ENCODE measurements at places on chromosomes 3 and 15.
A peak's percentile ranks its signal among the peaks of the same experiment; 100 is the strongest.

DNA sequence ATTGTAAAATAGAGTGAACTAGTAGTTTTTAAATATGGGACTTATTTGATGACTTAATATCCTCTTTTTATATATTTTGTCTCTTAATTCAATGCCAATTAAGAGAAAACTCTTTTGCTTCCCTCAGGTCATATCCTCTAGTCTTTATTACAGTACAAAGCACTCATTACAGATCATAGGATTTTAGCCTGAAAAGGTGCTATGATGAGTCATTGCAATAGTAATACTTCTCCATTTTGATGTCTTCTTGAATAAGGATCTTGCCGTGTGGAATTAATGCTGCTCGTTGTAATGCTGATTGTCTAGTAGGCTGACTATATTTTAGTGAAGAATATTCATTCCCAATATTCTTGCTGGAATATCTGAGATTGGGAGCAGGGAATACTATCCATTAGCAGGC is 612.2 kb upstream of the GOLIM4 start:
- DNase-seq, result no peak

DNA sequence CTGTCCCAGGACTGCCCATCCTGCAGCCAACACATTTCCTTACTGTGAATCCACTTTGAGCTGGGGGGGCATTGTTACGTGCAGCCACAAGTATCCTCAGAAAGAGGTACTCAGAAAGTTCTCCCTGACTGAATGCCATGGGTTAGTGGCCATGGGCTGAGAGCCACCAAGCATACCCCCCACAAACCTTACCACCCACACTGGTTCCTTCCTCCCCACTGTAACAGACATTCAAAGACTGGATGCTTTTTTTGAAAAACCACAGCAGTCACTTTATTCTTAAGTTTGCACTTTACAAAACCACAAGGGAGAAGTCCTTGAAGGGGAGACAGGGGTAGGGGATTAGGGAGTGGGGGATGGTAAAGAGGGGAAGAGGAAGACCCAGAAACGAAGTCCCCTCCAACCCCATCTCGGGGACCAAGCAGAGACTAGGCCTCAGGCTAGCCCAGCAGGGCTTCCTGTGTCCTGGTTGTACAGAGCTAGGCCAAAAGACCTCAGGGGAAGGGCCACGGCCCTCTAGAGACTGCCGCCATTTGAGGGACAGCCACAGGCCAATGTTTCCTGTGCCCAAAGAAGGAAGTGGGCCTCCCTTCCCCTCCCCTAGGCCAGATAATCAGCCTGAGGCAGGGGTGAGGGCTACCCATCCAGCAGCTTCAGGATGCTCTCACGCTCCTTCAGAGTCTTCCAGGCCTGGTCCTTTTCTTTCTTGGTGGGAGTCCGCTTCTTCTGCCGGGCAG is 10.1 kb upstream of the CAMK1 start:
- DNase-seq, result no peak

- DNase-seq, result no peak
Observed at GRCh38 chr15:94235041-94235440, 3.7 kb downstream of the MCTP2 start.

DNA sequence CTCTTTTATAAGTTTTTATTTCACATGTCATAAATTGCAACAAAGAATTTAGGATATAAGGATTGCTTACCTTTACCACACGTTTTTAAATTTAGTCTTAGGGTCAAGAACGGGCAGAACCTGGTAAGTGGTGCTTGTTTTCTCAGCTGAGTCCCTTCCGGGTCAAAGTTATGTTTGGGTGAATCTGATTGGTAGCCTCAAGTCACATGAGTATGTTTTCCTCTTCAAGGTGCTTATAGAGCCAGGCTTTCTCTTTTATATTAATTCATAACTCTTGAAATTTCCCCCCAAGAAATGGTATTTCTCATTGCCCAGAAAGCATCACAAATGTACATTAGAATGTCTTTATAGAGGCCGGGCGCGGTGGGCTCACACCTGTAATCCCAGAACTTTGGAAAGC is 415.7 kb upstream of the ROBO2 start:
- no peak for DNase-seq

- DNase-seq, result peak; percentile 70
Observed at GRCh38 chr3:39808467-39809180, 785 bp upstream of the MYRIP start.

GRCh38 chr3:126147147-126147931 is 33.0 kb downstream of the ALDH1L1 start:
- no peak for DNase-seq

- no peak for DNase-seq
Observed at GRCh38 chr3:149715247-149715646, 37.0 kb downstream of the COMMD2 start.

GRCh38 chr3:148646126-148646665 is 51.5 kb upstream of the AGTR1 start:
- no peak for DNase-seq

DNA sequence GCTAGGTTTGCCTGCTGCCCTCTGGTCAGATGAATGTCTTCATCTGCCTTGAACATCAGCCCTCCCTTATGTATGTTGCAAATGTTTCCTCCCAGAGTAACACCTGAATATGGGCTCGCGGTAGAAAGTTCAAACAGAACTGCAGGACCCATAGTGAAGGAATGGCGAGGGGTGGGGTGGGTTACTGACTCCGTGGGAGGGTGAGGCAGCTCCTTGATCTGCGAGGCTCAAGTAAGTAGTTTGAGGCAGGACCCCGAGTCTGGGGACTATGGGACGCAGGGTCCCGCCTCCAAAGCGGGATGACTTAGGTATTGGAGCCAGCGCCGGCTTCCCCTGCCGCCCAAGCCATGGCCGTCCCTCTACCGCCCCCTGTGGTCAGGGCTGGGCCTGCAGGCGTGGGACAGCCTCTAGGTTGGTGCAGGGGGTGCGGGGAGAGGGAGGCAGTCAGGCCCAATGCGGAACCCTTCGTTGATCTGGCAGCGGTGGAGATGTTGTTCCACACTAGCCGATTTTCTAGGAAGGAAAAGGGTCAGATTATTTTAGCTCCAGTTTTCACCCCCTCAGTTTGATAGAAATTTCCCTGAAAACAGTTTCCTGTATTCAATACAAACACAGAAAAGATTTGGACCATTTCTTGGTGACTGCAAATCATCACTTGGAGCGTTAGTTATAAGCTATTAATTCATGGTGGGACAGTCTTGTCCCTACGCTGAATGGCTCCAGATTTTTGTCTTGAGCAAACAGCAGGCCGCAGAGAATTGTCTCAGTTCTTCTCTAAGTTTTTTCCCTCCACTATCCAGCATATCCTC is 72.3 kb downstream of the CORO2B start:
- peak; percentile 90 for DNase-seq

GRCh38 chr15:68232937-68233336 is 3.4 kb upstream of the CLN6 start:
- no peak for DNase-seq

DNA sequence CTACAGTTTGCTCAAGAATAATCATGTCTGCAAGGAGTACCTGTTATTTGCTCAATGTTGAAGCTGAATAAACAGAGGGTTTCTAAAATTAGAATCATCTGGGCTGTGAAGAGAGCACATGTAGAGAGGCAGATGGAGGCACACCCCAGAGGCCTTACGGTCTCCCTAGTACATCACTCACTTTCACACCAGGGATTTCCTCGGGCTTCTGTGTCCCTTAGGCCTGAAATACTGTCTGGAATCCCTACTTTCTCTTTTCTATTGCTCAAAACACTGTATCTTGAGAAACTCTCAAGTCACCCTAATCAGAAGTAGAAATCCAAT is 473.7 kb upstream of the ROBO2 start:
- no peak for DNase-seq

DNA sequence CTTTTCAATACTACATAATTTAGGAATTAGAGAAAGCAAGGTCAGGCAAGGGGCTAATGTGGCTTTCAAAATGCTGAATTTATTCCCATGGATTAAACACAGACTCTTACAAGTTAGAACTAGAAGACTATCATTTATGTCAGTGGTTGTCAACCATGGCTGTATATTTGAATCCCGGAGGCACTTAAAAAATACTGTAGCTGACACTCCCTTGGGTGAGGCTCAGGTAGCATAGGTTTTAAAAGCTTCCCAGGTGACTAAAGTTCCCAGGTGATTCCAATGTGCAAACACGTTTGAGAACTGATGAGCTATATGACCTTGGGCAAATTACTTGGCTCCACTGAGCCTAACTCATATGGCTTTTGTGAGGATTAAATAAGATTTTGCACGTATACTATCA is 29.6 kb downstream of the AAGAB start:
- no peak for DNase-seq

GRCh38 chr15:52682781-52683180 is 3.6 kb upstream of the ATOSA start:
- no peak for DNase-seq

DNA sequence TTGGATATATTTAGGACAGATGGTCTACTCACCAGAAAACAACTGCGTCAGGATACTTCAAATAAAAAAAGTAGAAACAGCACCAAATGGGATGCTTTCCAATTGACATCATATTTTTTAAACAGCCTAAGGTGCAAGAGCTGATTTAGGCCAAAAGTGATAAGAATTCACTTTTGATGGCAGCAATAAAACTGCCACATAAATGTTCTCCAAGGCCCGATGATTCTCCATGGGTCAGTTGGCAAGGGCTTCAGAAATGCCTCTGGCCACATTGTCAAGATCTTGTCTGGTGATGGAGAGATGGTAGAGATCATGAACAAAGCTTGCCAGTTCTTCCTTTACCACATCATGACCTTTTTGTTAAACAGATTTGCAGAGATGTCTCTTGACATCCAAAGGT is 38.9 kb downstream of the LDHAL6B start:
- no peak for DNase-seq

DNA sequence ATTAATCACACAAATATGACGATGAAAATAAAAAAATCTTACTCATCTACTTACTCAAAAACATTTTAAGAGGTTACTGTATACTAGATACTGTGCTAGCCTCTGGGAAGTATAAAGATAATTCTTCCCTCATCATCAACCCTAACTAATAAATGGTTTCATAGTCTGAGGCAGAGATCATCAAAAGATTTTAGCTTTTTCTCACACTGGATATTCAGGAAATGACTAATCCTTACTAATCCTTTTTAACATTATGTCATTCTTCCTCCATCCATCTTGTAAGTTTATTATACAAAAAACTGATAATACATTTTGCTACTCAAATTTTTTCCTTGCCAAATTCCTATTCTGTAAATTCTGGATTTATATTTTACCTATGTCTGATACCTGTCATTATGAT is 29.7 kb downstream of the ACAD11 start:
- no peak for DNase-seq

DNA sequence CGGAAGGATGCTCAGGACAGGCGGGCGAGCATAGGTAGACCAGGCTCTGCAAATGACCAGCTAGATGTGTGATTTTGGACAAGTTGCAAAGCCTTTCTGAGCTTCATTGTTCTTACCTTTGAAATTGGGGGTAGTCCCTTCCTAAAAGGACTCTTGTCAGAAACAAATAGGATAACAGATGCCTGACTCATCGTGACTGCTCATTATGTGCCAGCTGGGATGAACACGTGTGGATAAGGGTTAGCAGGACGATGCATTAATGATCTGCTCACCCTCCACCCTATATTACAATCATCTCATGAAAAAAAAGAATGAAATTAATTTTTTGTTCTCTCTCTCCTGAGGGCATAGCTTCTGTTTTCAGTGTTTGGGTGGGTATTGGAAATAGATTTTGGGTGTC is 223.4 kb downstream of the NR2F2 start:
- no peak for DNase-seq

DNA sequence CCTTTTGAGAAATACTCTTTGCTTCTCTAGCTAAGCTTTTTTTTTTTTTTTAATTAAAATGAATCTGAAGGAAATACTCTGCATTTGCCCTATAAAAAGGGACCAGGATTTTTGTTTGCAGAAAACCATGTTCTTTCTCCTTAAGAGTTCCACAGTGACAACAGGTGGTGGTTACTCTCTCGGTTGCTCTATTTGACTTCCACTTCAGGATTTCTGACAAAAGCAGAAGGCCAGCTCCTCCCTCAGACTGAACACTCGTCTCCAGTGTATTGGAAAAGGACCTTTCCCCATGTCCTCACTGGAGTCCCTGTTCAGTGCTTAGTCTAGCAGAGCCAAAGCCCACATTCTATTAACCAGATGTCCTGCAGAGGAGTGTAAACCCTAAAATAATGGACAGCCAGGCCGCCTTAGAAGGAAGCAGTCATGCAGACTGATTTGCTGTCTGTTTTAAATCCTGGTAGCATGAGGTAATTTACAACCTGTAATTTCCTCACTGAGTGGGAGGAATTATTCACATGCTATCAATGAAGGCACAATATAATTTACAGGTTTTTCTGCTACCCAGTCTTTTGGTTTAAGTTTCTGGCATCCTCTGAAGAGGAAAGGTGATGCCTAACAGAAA is 599.3 kb downstream of the PYDC2 start:
- DNase-seq, result no peak

- no peak for DNase-seq
Observed at GRCh38 chr3:13021141-13022114, 51.8 kb downstream of the IQSEC1 start.

GRCh38 chr3:171184372-171184771 is 157.9 kb upstream of the SLC2A2 start:
- DNase-seq, result no peak

- DNase-seq, result peak; percentile 58
Observed at GRCh38 chr3:195807681-195808121, 4.0 kb downstream of the MUC4 start.

DNA sequence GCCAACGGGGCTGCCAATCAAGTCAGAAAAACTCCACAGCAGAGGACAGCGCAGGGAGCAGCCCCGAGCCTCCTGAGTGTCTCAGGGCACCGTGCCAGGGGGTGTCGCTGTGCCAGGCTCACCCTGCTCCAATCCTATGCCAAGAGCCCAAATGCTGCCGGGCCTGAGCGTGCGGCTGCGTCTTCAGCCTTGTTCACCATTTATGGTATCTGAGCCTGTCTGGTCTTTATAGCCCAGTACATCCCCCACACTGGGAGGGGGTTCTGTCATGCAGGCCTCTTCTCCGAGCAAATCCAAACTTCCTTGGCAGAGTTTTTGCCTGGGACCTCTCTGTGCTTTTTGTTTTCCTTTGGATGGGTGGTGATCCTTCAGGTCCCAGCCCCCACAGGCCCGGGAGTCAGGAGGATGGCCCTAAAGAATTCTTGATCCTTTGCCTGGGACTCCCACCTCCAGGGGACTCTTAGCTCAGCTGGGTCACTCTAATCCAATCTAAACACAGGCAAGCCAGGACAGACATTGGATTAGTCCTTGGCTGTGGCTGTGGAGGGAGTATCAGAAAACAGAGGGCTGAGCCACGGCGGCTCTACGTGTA is 135.1 kb upstream of the HACD2 start:
- DNase-seq, result no peak

DNA sequence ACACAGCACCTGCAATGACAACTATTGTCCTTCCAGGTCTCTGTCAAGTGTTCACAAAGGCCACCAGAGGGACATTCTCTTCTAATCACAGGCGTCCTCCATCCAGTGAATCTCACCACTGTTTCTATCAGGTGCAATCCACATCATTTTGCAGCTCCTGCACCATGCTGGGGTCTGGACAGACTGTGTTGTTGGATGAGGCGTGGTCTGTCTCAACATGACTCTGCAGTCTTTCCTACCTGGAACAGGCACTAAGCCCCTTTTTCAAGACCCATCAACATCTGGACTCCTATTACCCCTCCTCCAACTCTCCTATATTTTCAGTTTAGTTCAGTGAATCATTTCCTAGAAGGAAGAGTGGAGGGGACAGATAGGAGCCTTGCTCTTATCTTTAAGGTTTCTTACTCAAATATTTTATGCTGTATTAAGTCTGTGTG is 31.5 kb upstream of the VEPH1 start:
- DNase-seq, result no peak

- DNase-seq, result no peak
Observed at GRCh38 chr3:176787506-176787905, 409.8 kb downstream of the TBL1XR1 start.

- no peak for DNase-seq
Observed at GRCh38 chr3:51568996-51569395, 30.5 kb downstream of the RAD54L2 start.

GRCh38 chr3:126548556-126549466 is 9.9 kb downstream of the C3orf22 start:
- DNase-seq, result peak; percentile 32
